ENCODE measurements at places on chromosomes 2 and 18.

- no peak for DNase-seq
These were observed 62.0 kb downstream of the ANKRD44 start for GRCh38 chr2:197248623-197249022.

- no peak for DNase-seq
These were observed 68.1 kb upstream of the SULT1C3 start for GRCh38 chr2:108171657-108172056.

GRCh38 chr2:178197791-178198190 is 3.5 kb downstream of the OSBPL6 start:
- DNase-seq = no peak

- DNase-seq = no peak
These were observed 144.9 kb downstream of the ACTR3 start for GRCh38 chr2:114034742-114035141.

GRCh38 chr2:142874293-142874814 is 3.1 kb upstream of the KYNU start:
- no peak for DNase-seq

DNA sequence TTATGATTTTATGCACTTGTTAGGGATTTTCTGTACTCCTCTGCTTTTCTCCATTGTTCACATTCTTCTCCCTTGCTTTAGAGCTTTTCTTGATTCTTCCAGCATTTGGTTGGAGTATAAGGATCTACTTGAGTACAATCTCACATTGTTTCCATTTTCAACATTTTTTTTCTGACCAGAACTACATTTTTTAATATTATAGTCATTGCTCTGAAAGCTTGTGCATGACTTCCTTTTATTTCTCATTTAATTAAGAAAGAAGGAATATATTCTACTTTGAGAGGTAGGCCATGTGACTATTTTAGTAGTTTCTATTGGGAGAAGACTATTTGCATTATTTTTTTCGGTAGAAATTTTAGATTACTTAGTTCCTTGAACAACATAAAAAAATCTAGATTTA is 200.4 kb downstream of the TMEM247 start:
- no peak for DNase-seq

DNA sequence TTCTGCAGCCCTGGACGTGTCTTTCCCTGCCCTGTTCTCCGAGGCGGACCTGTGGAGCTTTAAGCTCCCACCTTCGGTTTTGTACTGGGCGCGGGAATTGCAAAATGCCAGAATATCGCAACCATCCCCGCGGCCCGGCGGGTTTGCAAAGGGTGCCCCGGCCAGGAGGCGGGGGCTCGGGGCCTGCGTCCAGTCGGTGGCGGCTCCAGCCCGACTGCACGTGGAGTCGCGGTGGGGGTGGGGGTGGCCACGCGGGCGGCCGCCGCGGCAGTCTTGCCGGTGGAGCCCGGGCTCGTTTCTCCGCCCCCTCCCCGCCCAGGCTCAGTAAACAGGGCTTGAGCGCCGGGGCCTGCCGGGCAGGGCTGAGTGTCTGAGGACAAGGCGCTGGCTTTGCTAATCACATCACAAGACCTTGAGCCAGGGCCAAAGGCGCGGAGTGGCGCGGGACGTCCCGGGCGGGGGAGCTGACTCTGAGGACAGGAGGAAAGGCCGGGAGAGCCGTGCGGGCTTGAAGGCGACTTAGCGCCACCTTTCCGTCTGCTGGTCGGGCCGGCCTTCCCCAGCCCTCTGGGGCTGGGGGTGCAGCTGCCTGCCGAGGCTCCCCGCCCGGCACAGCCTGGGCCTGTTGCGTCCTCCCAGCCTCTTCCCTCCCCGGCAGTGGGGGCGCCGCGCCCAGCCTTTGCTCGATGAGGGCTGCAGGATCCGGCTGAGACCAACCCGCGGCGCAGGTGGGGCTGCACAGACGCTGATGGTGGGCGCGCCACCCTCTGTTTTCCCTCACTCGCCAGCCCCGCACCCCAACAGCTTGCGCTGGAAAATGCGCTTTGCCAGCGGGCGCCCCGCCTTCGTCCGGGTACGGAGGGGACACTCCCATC is 786 bp upstream of the ZFP36L2 start:
- peak; percentile 60 for DNase-seq

DNA sequence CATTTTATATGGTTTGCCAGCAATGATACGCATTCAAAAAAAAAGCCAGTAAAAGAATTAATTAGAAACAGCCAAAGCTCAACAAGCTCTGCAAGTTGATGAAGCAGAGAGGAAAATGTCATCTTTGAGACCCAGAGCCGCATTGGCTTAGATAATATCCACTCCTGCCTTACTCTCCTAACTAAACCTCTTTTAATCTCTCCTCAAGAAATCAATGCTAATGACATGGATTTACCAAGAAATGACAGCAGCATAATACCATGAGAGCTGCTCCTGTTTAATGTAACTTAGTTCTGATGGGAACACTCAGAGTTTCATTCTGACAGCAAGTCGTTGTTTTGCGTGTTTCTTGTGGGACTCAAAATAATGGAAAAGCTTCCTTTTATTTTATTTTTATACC is 1099.4 kb upstream of the PIK3C3 start:
- DNase-seq = no peak

DNA sequence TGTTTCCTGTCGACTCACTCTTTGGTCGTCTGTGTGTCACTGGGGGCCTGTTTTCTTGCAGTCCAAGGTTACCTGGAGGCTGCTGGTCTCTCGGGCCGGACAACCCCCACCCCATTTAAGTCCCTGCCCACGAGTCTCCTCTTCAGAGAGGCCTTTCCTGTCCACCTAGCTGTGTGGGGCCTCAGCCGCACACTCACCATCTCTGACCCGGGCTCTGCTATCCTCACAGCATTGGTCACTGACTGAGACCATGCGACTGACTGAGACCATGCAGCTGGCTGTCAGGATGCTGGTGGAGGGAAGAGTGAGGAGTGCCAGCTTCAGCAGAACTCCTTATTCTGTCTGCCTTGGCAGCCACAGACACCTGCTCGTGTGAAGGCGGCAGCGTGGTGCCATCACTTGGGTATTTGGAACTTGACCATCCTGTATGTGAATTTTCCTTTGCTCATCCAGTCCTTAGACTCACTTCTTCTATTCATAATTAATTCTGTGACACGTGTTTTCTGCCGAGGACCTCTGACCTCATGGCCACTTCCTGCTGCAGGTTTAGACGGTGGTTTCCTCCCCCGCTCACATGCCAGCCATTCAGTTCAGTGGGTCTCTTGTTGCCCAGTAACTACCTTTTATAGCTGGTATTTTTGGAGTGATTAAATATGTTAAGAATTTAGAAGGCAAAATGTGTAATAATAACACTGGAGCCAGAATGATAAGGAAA is 47.5 kb upstream of the ASB1 start:
- no peak for DNase-seq

- DNase-seq = peak; percentile 34
These were observed 6.5 kb downstream of the NCAPH start for GRCh38 chr2:96342085-96342484.

GRCh38 chr2:225662101-225662500 is 262.6 kb downstream of the NYAP2 start:
- no peak for DNase-seq

GRCh38 chr2:143686585-143687164 is 557.5 kb downstream of the ARHGAP15 start:
- no peak for DNase-seq

GRCh38 chr18:44474591-44474990 is 206.1 kb upstream of the SETBP1 start:
- DNase-seq = no peak

- DNase-seq = no peak
These were observed 382.2 kb downstream of the TGIF1 start for GRCh38 chr18:3832025-3832638.

- no peak for DNase-seq
These were observed 67.1 kb downstream of the RTP5 start for GRCh38 chr2:241936457-241937133.

GRCh38 chr2:20213651-20214565 is 11.0 kb downstream of the SDC1 start:
- DNase-seq = no peak

GRCh38 chr2:121603185-121603584 is 46.1 kb downstream of the CLASP1 start:
- DNase-seq = no peak

- DNase-seq = no peak
These were observed 6.4 kb downstream of the PSME4 start for GRCh38 chr2:53964257-53964952.

GRCh38 chr18:5488844-5489243 is 55.0 kb downstream of the EPB41L3 start:
- DNase-seq = no peak

Measured in activated CD4-positive, alpha-beta T cell treated with anti-CD3 and anti-CD28 coated beads, Interleukin-2, amount 50 U/mL, for 1 hour (primary cell).